Endothelial cell (in vitro differentiated cells): ENCODE measurements at places on chromosomes 5 and 9.
A peak's percentile ranks its signal among the peaks of the same experiment; 100 is the strongest.

DNA sequence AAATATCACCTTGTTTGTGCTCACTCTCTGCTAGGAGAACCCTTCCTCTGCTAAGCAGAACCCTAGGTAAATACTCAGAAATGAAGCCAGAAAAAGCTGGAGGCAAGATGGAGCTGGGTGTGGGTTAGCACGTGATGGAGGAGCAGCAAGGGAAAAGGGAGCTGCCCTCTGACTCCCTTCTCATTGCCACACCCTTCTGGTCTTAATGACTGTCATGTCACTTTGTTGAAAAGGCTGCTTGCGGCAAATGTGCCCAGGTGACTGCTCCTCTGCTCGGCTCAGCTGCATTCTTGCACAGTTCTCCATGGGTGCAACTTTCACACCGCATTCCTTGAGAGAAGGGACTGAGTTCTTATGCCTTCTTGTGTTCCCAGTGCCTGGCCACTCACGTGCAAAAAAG lies 36.4 kb upstream of the TBC1D2 start:
- H3K36me3 ChIP-seq = no peaks in the 10 kb centered on the region
- H3K27me3 ChIP-seq = peaks cover 2% of the 10 kb centered on the region
- H3K4me1 ChIP-seq = no peaks in the 10 kb centered on the region
- no peak overlapping the region for H3K4me3 ChIP-seq
- no peak overlapping the region for H3K27ac ChIP-seq

DNA sequence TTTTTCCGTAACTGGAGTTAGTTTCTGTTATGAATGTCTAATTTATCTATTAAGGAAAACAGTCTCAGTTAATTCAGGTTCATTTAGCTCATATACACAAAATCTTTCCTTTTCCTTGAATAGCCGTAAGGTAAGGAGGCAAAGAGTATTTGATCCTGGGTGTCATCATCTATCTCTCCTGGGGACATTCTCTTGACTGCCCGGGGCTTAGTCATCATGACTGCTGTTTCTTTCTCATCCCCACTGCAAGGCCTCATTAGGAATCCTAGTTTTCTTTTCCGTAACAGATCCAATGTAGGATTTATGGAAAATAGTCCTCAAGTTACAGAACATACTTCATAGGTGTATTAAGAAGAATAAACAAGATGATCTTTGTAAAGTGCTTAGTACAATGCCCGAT lies 134.9 kb upstream of the CHD1 start:
- no peak for DNase-seq
- H3K27me3 ChIP-seq = peaks cover 1% of the 10 kb centered on the region
- no peaks in the 10 kb centered on the region for H3K4me1 ChIP-seq
- H3K27ac ChIP-seq = no peak overlapping the region

DNA sequence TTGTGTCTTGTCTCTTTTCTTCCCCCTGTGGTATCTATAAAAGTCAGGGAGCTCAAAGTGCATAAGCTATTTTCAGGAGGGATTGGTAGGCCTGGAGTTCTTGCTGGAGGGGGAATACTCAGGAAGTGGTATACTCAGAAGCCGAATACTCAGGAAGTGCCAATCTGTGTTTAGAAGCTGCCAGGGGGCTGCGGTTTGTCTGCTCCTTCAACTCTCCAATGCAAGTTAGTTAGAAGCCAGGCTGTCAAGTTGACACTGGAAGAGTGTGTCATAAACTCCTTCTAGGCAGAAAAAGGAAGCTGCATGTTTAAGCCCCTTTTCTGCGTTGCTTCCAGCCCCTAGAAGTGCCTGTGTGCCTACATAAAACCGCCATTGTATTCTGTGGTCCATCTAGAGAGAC lies 366.5 kb downstream of the TAF11L14 start:
- H3K27me3 ChIP-seq = peaks cover 3% of the 10 kb centered on the region
- no peaks in the 10 kb centered on the region for H3K4me1 ChIP-seq
- no peak overlapping the region for H3K4me3 ChIP-seq
- DNase-seq = no peak
- no peaks in the 10 kb centered on the region for H3K36me3 ChIP-seq

GRCh38 chr5:36152324-36153297 lies 700 bp downstream of the SKP2 start:
- peaks cover 13% of the 10 kb centered on the region for H3K36me3 ChIP-seq
- H3K27ac ChIP-seq = peak overlapping the region; percentile 58
- peaks cover 16% of the 10 kb centered on the region for H3K4me1 ChIP-seq
- H3K4me3 ChIP-seq = peak overlapping the region; percentile 94
- peaks cover 2% of the 10 kb centered on the region for H3K27me3 ChIP-seq

GRCh38 chr5:179803651-179804554 lies 2.8 kb downstream of the MGAT4B start:
- no peak overlapping the region for H3K27ac ChIP-seq
- H3K36me3 ChIP-seq = peaks cover 22% of the 10 kb centered on the region
- peak overlapping the region; percentile 88 for H3K4me3 ChIP-seq
- no peak for DNase-seq
- peaks cover 17% of the 10 kb centered on the region for H3K27me3 ChIP-seq

DNA sequence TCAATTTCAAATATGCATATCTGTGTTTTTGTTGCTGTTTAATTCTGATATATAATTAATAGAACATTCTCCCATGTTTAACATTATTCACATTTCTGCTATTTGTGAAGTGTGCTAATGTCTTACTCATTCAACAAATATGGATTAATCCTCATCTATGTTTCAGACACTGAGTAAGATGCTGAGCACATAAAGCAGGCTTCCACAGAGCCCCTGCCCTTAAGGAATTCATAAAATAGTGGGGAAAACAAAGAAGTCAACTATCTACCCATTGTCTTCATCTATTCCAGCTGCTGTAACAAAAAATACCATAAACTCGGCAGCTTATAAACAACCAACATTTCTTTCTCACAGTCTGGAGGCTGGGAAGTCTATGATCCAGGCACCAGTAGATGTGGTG lies 333.3 kb downstream of the SEMA5A start:
- peaks cover 2% of the 10 kb centered on the region for H3K27me3 ChIP-seq
- no peak overlapping the region for H3K27ac ChIP-seq
- no peaks in the 10 kb centered on the region for H3K36me3 ChIP-seq

- DNase-seq = no peak
- H3K36me3 ChIP-seq = peaks cover 15% of the 10 kb centered on the region
- H3K4me1 ChIP-seq = peaks cover under 1% of the 10 kb centered on the region
- H3K27ac ChIP-seq = no peak overlapping the region
- no peak overlapping the region for H3K4me3 ChIP-seq
Observed at GRCh38 chr5:143206196-143207053, 197.1 kb downstream of the NR3C1 start.

- H3K36me3 ChIP-seq = peaks cover 4% of the 10 kb centered on the region
- H3K27me3 ChIP-seq = peaks cover 5% of the 10 kb centered on the region
- no peak for DNase-seq
- no peak overlapping the region for H3K27ac ChIP-seq
- H3K4me3 ChIP-seq = no peak overlapping the region
Observed at GRCh38 chr5:14838396-14839319, 32.9 kb downstream of the ANKH start.

- peaks cover 16% of the 10 kb centered on the region for H3K4me1 ChIP-seq
- peak; percentile 64 for DNase-seq
- H3K4me3 ChIP-seq = no peak overlapping the region
- peaks cover 7% of the 10 kb centered on the region for H3K27me3 ChIP-seq
- no peak overlapping the region for H3K27ac ChIP-seq
Observed at GRCh38 chr9:132412089-132412488, 2.1 kb downstream of the CFAP77 start.

DNA sequence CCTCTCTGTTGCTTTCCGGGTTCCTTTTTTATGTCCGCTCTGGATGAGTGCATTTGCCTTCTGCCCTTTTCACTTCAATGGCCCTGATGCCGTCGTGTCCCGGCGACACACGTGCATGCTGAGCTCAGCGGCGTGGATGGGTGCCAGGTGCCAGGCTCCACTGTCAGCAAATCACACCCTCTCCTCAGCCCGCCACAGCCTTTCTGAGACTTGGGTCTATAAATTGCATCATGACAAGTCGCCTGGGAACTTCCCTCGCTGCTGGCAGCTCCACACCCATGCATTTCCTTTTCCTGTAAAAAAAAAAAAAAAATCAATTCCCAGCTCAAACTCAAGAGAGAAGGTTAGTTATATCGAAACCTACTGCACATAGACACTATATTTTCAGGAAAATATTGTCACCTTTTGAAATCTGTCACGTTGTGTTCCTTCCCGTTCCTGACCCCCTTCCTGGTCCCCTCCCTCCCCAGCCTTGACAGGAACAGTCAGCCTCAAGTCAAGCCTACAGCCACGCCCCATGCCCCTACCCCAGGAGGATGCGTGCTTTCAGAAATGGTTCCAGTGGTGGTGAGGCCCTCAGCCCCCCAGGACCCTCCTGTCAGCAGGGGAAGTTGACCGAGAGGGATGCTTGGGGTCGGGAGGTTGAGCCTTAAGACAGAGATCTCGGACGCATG lies 110.3 kb upstream of the PTCH1 start:
- H3K4me1 ChIP-seq = peaks cover 17% of the 10 kb centered on the region
- peak overlapping the region; percentile 72 for H3K27ac ChIP-seq
- DNase-seq = no peak

DNA sequence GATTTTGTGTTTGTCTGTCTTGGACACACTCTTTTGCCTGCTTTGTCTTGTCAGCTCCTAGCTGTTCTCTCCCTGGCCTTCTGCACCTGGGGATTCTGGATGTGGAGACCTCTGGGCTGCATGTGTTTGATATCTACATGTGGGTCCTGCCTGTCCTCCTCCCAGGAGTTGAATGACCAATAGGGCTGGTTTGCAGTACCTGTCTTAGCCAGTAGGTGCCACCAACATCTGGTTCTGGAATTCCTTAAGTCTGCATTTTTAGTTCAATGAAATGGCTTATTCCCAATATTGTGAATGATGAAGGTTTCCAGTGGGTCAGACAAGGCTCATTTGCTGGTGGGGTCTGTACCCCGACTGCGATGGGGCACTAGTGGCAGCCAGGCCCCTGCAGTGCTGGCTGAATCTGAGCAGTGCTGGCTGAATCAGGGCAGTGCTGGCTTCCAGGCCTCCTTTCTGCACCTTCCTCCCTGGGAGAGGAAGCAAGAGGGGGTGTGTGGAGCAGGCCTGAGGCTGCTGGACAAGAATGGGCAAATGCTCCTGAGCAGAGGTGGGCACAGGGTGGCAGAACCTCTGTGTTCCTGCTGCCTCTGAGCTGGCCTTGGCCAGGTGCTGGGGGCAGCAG lies 73.3 kb downstream of the RXRA start:
- peaks cover 25% of the 10 kb centered on the region for H3K4me1 ChIP-seq
- no peak for DNase-seq
- no peaks in the 10 kb centered on the region for H3K36me3 ChIP-seq
- H3K4me3 ChIP-seq = no peak overlapping the region

DNA sequence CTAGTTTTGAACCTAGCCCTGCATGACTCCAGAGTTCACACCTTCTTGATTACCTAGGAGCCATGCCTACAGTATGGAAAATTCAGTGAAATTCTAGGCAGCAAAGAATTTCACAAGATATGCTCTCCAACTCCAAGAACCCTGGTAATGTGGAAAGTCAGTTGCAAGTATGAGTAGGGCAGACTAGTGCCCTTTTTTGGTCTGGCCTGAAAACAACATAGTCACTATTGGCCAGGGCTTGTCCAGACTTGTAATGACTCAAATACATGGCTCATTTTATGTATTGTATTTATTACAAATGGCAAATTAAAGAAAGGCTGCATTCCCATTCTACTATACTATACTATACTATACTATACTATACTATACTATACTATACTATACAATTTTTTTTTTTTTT lies 160.4 kb downstream of the ESM1 start:
- no peaks in the 10 kb centered on the region for H3K36me3 ChIP-seq
- no peaks in the 10 kb centered on the region for H3K27me3 ChIP-seq
- no peak for DNase-seq
- no peak overlapping the region for H3K4me3 ChIP-seq
- no peak overlapping the region for H3K27ac ChIP-seq
- no peaks in the 10 kb centered on the region for H3K4me1 ChIP-seq

- H3K36me3 ChIP-seq = no peaks in the 10 kb centered on the region
- peak overlapping the region; percentile 70 for H3K27ac ChIP-seq
- peaks cover 5% of the 10 kb centered on the region for H3K4me1 ChIP-seq
- DNase-seq = peak; percentile 36
- peaks cover 7% of the 10 kb centered on the region for H3K27me3 ChIP-seq
- no peak overlapping the region for H3K4me3 ChIP-seq
Observed at GRCh38 chr9:124810663-124811355, 33.9 kb downstream of the OLFML2A start.
